ENCODE measurements at places on chromosomes 7 and 10. TPM values are rescaled to one million over a fixed set of nuclear protein-coding genes. Genes with fewer than 3 reads are reported as not detected.

DNA sequence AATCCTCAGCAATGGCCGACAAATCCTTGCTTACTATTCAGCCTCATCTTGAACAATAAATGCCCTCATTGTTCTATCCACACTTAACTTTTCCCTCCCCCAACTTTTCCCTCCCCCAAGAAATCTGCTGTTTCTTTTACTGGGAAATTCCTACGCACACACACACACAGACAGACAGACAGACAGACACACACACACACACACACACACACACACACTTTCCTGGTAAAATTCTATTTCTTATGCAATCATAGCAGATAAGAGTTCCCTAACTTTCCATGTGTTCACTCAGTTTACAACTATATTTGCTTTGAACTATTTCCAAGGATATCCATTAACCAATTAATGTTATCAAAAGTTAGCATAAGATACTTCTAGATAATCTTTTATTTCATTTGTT is 52.9 kb downstream of the RELN start:
- no peak for DNase-seq

DNA sequence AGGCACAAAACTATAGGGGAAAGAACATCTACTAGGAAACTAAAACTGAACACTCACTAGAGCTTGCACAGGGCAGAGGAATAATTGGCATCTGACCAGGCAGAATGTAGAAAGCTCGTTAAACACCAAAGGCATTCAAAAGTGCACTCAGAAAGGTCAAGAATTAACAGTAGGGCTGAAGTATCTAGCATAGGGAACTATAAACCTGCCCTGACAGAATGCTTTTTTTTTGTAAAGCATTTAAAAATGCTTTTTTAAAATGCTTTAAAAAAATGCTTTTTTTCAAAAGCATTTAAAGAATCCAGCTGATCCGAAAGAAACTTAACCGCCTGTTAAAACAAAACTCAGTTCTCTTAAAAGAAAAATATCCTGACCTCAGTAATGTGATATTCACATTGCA is 74.6 kb upstream of the EGFR start:
- DNase-seq, result no peak

GRCh38 chr10:127207081-127207480 is 10.7 kb upstream of the INSYN2A start:
- no peak for DNase-seq

- no peak for DNase-seq
Observed at GRCh38 chr10:26759008-26759407, 61.5 kb downstream of the PDSS1 start.

DNA sequence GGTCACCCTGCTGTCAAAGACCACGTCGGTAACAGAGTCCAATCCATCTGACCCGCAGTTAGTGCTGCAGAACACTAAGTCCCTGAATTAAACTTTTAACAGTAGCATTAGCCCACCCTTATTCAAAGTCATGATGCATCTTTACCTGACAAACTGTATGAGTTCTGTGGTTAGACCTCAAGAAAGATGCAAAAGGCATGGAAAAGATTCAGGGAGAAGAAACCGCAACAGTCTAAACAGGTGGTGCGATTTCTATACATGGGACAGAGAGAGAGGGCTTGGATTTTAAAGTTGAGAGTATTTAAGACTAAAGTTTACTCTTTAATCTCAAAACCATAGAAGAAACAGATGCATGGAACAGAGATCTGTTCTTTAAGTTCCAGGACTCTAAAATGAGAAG is 103.3 kb upstream of the NFE2L3 start:
- DNase-seq, result no peak

DNA sequence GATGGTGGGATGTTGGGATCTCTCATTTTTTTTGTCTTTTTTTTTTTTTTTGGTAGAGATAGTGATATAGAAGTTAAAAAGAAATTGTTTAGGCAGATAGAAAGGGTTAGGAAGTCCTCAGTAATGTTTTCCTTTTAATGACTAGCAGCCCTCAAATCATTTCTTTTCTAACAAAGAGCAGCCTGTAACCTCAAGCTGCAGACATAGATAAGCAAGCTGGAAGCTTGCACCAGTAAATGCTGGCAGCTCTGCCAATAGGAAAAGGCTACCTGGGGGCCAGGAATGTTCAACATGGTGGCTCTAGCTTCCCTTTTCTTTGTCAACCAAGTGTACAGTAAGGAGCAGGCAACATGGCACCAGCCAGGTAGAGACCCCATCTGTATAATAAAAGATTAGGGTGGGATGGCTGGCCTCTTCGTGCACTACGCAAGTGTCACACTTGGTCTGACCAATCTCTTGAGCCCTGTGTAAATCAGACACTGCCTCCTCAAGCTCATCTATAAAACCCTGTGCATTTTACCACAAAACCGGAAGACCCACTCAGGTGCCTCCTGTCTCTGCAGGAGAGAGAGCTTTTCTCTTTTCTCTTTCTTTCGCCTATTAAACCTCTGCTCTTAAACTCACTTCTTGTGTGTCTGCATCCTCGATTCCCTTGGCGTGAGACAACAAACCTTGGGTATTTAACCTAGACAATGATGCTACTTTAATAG is 212.9 kb downstream of the SNX10 start:
- no peak for DNase-seq

- no peak for DNase-seq
Observed at GRCh38 chr7:102147008-102147407, 139.7 kb upstream of the SH2B2 start.

DNA sequence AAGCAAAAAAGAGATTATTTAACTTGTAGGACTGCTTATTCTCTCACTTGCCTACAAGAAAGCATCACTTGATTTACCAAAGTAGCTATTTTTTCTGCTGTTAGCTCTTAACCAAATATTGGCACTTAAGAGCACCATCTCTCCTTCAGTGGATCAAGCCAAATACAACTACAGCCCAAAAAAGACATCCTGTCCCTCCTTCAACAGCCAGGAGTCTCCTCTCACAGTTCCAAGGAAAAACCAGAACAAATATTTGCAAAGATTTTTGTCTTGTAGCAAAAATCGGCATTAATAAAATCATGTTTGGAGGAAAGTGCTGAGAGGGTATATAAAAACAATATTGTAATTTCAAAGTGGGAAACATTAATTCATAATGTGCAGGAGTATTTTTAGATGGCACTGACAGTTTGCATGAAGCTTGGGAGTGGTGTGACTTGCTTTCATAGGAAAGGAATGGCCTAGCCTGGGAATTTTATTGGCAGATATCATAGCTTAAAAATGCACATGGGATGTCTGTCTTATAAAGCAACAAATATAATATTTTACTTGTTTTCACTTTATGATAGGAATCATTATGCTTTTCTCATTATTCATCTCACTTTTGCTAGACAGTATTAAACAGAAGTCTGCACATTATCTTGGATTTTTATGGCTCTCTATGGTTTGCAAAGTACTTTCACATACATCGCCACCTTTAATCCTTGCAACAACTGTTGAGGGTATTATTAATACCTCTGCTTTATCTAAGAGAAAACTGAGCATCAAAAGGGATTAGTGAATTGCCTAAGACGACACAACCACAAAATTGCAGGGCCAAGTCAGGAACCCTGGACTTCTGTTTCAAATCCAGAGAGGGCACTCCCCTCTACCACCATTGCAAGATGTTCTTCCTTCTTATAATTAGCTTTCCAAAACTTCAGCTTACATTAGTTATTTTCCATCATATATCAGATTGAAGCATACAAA is 103.5 kb downstream of the AGMO start:
- DNase-seq, result no peak

ZNF25 gene
- 2.6 TPM for total RNA-seq

SLC13A4 gene
- total RNA-seq, result not detected

VIPR2 gene
- total RNA-seq, result not detected
